ENCODE measurements at places on chromosomes 3 and 15.

- no peak for DNase-seq
These were observed 35.6 kb downstream of the AMOTL2 start for GRCh38 chr3:134338516-134339261.

DNA sequence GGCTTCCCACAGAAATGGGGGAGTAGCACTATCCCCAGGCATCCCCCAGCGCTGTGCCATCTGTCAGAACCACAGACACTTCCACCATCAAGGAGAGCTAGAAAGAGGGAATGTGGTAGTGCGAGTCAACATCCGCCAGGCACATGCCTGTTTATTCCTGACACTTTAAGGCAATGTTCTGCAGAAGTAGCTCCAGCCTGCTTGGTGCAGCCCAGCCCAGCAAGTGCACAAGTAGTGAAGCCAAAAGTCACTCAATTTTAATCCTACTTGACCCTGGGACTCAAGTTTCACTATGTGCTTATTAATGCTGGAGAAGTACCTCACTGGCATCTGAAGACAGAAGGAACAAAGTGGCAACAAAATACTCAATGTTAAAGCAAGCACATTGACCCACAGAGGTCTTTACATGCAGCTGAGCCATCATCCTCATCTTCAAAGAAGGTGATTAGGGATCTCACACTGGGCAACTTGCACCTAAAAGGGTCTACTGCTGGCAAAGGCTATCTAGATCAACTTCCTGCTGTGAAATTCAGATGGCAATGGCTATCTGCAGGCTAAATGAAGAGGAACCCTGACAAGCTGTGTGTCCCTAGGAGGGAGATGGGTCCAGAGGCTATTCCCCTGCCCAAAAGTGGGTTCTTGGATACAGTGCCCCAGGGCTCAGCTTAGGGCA lies 61.4 kb upstream of the CLDN18 start:
- DNase-seq: no peak

- DNase-seq: no peak
These were observed 7.2 kb downstream of the TM4SF1 start for GRCh38 chr3:149369991-149370866.

DNA sequence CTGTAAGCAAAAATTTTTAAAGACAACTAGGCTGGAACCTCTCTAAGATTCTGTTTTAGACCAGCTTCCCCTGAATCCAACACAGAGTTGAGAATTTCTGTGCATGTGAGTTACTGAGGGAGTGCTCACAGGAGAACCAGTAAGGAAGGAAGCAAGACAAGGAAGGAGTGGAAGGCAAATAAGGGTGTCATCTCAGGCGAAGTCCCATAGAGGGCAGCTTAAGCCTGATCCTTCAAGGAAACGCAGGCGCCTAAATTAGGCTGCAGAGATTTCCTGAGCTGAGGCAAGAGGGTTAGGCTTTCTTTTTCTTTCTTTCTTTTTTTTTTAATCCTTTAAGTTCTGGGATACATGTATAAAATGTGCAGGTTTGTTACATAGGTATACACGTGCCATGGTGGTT lies 36.2 kb upstream of the COL6A6 start:
- no peak for DNase-seq

DNA sequence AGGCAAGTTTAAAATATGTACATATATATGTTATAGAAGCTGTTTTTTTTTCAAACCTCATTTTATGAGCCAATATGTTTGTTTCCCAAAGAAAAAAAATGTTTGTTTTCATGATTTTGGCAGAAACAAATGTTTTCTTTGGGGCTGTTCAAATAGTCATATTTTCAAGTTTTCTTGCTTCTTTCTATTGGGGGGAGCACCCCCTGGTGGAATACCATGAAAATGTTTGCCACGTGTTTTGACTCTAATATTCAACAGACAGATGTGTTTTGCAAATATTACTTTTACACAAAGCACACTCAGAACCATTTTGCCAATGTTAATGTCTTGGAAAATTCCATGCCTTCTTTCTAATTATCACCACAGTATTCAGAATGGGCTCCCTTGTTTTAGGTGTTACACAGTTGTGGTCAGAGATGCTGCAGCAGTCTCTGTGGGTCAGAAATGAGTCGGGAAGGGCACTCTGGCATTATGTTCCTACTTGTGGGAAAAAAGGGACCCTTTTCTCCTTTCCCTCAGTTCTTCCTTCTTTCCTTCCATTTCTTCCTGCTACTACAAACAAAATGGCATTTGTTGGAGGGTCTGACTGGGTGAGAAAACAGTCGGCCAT lies 817.0 kb downstream of the TUSC7 start:
- DNase-seq: peak; percentile 49

GRCh38 chr3:28334552-28334951 lies 14.0 kb upstream of the ZCWPW2 start:
- DNase-seq: no peak

- no peak for DNase-seq
These were observed 483.7 kb upstream of the SGO1 start for GRCh38 chr3:20669675-20670074.

- no peak for DNase-seq
These were observed 37.5 kb downstream of the GAP43 start for GRCh38 chr3:115660646-115661337.

- DNase-seq: no peak
These were observed 2.2 kb upstream of the LYZL4 start for GRCh38 chr3:42412526-42413155.

DNA sequence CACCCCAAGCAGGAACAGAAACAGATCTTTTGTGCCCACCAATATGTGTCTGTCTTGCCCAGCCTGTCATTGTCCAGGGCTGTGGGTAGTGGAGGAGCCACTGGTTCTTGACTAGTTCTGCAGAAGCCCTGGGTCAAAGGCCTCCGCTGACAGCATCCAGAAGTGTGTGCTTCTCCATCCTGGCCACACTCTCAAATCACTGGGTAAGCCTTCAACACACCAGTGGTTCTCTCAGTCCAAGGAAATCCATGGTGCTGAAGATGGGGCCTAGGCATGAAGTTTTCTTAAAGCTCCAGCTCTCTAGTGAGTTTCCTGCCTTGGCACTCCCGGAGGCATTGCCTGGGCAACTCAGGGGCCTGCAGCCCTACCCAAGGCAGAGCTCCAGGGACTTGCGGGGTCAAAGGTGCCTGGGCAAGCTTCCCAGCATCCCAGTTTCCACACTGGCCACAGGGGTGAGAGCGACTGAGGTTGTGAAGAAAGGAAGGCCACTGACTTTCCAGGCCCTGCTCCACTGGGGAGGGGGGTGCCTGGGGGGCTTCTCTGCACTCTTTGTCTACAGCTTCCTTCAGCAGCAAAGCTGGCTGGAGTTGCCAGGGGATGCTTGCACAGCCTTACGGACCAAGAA lies 37.9 kb upstream of the RPL32 start:
- no peak for DNase-seq

- no peak for DNase-seq
These were observed 118.0 kb downstream of the ABI3BP start for GRCh38 chr3:100875239-100875638.

- no peak for DNase-seq
These were observed 194.7 kb downstream of the DTWD1 start for GRCh38 chr15:49815526-49815925.

GRCh38 chr15:32718821-32719716 lies 1.3 kb downstream of the GREM1 start:
- DNase-seq: no peak

- no peak for DNase-seq
These were observed 113.5 kb upstream of the IL12A start for GRCh38 chr3:159875116-159875515.

- peak; percentile 89 for DNase-seq
These were observed 11.7 kb downstream of the GNB5 start for GRCh38 chr15:52179278-52180195.

- no peak for DNase-seq
These were observed 14.1 kb downstream of the BBS4 start for GRCh38 chr15:72700076-72700475.

- DNase-seq: no peak
These were observed 898 bp downstream of the FBLN2 start for GRCh38 chr3:13549623-13550422.

DNA sequence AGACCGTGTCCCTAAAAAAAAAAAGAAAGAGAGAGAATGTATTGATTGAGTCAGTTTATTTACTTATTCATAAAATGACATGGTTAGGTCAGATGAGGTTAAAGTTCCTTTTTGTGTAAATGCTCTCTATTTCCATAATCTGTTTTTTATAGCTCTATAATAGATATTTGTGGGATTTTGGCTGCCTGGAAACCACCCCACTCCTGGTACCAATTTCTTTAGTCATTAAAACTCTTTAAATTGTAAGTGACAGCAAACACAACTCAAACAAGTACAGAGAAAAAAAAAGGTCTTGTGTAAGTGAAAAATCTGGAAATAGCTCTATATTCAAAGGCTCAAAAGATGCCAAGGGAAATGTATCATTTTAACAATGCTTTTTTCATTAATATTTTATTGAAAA lies 11.0 kb upstream of the PPP4R2 start:
- DNase-seq: no peak

- no peak for DNase-seq
These were observed 145.4 kb upstream of the PROK2 start for GRCh38 chr3:71930056-71930991.

DNA sequence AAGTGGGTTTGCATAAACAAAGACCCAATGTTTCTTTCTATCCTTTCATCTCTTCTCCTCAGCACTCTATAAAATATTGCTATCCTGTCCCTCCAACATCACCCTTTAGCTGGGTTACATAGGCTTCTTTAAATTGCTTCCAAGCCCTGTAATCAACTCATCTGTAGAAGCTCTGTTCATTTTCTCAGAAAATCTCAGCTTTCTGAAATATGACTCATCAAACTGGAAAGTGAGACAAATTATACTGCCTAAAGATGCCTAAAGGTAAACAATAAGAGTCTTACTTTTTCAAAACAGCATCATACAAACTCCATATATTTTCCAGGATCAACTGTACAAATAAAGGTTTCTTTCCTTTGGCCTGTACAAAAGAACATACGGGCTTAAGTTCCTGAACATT lies 33.8 kb downstream of the EFL1 start:
- DNase-seq: no peak

GRCh38 chr3:61571516-61572336 lies 10.4 kb downstream of the PTPRG start:
- no peak for DNase-seq

DNA sequence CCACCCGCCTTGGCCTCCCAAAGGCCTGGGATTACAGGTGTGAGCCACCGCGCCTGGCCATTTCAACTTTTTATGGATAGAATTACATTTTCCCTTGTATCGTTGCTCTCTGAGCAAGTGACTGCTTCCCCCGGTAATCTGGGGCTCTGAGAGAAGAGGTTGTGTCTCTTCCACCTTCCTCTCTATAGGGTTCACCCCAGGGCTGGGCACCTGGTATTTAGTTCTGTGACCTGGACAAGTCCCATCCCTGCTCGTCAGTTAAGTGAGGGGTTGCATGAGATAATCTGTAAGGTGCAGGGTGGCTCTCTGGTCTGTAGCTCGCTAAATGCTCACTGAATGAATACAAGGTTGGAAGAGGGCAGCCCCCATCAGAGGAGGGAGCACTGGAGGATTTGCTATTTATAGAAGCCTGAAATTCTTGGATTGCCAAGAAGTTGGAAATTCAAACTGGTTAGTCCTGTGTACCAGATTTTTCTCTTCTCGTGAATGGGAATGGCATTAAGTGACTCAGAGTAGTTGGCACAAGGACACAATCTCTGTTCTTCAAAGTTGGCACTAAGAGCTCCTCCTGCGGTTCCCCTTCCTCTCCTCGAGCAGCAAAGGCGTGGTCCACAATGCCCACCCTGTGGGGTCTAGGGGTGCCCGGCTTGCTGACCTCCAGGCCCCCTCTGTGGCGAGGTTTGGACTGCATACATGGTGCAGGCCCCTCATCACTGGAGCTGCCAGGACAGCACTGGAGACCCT lies 68.1 kb upstream of the DLG1 start:
- DNase-seq: no peak

GRCh38 chr3:183252973-183253527 lies at the start of gene B3GNT5:
Gene B3GNT5 (plus strand): TSS chr3:183253253. CDS start chr3:183269799, 16,546 bp downstream.
- DNase-seq: no peak

DNA sequence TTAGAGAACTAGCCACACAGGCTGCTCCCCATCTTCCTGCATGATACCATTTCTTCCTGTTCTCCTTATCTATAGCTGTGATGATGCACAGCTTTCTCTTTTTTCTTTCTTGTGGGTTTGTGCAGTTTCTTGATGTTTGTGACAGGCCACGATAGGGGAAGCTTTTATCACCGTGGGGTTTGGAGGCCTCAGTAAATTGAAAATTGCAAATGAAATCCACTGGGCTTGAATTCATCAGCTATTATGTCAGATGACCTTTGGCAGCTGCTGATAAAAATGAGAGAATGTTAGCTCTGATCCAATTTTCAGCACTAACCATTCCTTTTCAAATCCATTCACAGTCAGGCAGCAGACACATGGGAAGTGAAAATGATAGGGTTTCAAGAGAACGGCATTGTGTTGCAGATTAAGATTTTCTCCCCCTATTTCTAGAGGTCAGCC lies 176.9 kb upstream of the SOX2 start:
- DNase-seq: no peak

- DNase-seq: no peak
These were observed 207.6 kb upstream of the STAC start for GRCh38 chr3:36172699-36173098.

GRCh38 chr3:150268426-150269391 lies 139.4 kb upstream of the TSC22D2 start:
- no peak for DNase-seq

- DNase-seq: peak; percentile 25
These were observed 12.2 kb upstream of the PIK3R4 start for GRCh38 chr3:130758624-130759369.

- no peak for DNase-seq
These were observed 7.1 kb downstream of the CHD2 start for GRCh38 chr15:92907229-92907628.

- no peak for DNase-seq
These were observed 1.2 kb downstream of the IGDCC4 start for GRCh38 chr15:65421360-65422215.

GRCh38 chr3:168362661-168363247 lies 267.0 kb upstream of the GOLIM4 start:
- DNase-seq: no peak

GRCh38 chr3:61173676-61174075 lies 77.6 kb downstream of the FHIT start:
- DNase-seq: no peak

- no peak for DNase-seq
These were observed 263.7 kb downstream of the GBE1 start for GRCh38 chr3:81497572-81498251.

GRCh38 chr15:85036716-85037115 lies 55.1 kb downstream of the PDE8A start:
- DNase-seq: no peak

- DNase-seq: no peak
These were observed 1.3 kb downstream of the SRP14 start for GRCh38 chr15:40037721-40038120.

GRCh38 chr15:36964626-36965025 lies 135.7 kb downstream of the MEIS2 start:
- no peak for DNase-seq

DNA sequence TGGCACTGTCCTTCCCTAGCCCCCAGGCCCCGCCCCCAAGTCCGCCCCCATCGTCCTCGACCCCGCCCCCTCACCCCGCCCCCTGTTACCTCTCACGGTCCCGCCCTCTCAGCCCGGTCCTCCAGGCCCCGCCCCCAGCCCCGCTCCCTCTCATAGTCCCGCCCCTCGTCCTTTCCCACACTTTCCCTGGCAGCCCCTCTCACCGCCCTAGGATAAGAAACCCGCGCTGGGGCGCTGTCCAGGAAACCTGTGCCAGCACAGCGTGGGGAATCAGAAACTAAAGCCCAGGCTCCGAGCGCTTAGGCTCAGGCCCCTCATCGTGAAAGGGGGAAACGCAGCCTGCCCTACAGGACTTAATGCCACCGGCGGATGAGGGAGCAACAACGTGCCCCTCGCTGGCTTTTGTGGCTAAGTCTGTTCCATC lies 20.9 kb downstream of the TRPM1 start:
- no peak for DNase-seq

GRCh38 chr3:55968331-55968730 lies 481.2 kb upstream of the WNT5A start:
- no peak for DNase-seq

Measured in MM.1S (cell line).